Stimulated activated CD4-positive, alpha-beta T cell treated with anti-CD3 and anti-CD28 coated beads, Interleukin-12 subunit alpha, Interleukin-12 subunit beta, amount 100 ng/mL, for 48 hours (primary cell): ENCODE measurements at places on chromosomes 4 and X.
A peak's percentile ranks its signal among the peaks of the same experiment; 100 is the strongest.

GRCh38 chrX:49155243-49155899, 7.2 kb upstream of the MAGIX start:
- DNase-seq = no peak

GRCh38 chr4:45688341-45688740, 435.5 kb downstream of the GABRG1 start:
- DNase-seq = no peak

DNA sequence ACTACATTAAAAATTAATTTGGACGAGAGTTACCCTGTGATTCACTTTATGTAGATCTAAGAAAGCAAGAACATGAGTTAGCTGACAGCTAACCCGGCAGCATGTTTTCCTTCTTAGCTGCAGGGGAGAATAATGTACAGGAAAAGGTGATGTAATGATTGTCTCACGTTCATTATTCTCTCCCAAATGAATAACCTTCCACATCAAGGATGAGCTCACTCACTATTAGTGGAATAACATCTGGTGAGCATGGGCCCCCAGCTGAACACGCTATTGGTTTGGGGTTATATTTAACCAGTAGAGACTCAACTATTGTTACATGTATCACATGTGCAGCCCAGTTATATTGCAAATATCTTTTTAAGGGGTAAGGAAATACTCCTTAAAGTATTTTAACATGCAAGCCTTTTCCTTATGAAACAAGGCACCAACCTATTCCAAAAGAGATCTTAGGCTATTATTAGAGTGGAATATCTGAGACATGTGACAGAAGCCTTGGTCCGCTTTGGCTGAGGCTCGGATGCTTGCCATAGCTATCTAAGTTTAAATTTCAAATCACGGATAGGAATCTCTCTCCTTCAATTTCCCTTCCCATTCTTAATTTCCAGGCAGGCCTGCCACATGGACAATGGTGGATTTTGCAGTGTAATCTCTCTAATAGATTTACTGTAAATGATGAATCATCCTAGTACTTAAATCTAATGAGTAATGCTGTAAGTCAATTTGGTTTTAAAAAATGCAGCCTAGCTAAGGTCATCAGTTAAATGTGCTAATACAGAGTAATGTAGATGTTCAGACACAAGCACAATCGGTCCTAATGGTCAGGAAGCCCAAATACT, 99.0 kb upstream of the OTUD4 start:
- DNase-seq = no peak

GRCh38 chrX:105495376-105495775, 274.9 kb upstream of the TEX13A start:
- DNase-seq = no peak

- peak; percentile 43 for DNase-seq
Measured at GRCh38 chrX:71533851-71534561, 1.1 kb downstream of the OGT start.

DNA sequence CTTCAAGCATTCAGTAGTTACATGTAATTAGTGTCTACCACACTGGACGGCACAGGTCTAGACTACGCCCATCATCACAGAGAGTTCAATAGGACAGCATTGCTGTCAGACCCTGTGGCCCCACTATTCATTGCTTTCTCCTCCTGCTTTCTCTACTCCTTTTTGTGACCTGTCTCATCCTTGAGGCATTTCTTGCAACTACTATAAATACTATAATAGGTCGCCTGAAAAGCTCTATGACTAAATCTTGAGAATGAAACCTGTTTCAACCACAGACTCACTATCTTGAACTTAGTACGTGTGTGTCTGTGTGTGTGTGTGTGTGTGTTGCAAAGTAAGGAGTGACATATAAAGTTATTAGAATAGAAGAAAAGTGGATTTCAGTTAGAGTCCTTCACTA, 252.9 kb upstream of the KLF3 start:
- DNase-seq = peak; percentile 8

- DNase-seq = peak; percentile 10
Measured at GRCh38 chrX:100928660-100929613, at the start of gene XKRX. Gene XKRX, minus strand, starts transcription at chrX:100928917. Its CDS starts 613 bp downstream, at chrX:100928304.

GRCh38 chrX:50779694-50780093, 34.3 kb downstream of the SHROOM4 start:
- DNase-seq = no peak
